ENCODE measurements at places on chromosomes 13 and 19.
A peak's percentile ranks its signal among the peaks of the same experiment; 100 is the strongest.

DNA sequence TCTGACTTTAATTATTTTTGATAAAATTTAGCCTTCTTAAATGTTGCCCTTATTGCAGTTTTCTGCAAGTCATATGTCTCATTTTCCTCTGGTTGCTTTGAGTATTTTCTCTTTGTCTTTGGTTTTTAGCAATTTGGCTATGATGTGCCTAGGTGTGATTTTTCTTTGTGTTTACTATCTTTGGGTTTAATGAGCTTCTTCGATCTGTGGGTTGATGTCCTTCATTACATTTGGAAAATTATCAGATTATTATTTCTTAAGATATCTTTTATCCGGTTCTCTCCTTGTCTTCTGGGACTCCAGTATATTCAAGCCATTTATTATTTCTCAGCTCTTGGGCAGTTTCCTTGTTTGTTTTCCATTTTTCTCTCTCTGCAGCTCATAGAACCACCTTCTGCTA, 39.0 kb downstream of the WASF3 start:
- DNase-seq, result no peak

DNA sequence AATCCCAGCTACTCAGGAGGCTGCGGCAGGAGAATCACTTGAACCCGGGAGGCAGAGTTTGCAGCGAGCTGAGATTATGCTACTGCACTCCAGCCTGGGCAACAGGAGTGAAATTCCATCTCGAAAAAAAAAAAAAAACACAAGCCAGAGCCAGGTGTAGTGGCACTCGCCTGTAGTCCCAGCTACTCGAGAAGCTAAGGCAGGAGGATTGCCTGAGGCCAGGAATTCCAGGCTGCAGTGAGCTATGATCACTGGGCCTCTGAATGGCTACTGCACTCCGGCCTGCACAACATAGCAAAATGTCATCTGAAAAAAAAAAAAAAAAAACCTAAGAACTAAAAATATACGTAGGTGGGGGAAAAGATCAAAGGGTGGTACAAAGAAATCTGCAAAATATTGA, 19.4 kb downstream of the EPS15L1 start:
- no peak for DNase-seq

- no peak for DNase-seq
These were observed 8.1 kb downstream of the CYP2A13 start for GRCh38 chr19:41096353-41096752.

- DNase-seq, result no peak
These were observed 115.0 kb downstream of the GGACT start for GRCh38 chr13:100473501-100474044.

DNA sequence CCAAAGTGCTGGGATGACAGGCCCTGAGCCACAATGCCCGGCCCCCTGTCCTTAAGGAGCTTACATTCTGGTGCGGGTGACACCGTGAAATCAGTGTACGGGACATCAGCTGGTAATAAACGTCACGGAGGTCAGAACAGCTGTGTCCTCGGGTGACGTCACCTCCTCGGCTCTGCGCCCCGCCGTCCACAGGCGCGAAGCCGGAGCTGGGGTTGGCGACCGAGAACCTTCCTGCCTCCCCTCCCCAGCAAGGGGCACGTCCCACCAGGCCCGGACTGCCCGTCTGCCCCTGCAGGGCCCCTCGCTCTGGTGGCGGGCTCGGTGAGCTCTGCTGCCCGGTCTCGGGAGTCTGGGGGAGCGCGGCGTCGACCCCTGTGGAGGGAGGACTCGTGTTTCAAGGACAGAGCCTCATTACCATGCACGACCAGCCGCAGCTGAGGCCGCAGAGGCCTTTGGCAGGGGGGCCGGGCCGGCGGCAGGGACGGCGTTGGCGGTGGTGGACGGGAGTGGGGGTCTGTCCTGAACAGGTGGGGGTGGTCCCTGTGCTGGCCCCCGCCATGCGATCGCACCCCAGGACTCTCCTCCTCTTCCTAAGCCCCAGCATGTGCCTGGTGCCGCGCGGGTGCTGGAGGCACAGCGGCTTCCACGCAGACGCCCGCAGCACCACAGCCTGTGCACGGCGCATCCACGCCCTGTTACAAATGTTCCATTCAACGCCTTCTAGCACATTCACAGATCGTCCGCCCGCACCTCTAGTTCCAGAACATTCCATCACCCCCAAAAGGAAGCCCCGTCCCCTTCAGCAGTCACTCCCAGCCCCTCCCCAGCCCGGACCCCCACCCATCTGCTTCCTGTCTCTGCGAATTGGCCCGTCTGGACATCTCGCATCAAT, 5.4 kb downstream of the LINGO3 start:
- no peak for DNase-seq

DNA sequence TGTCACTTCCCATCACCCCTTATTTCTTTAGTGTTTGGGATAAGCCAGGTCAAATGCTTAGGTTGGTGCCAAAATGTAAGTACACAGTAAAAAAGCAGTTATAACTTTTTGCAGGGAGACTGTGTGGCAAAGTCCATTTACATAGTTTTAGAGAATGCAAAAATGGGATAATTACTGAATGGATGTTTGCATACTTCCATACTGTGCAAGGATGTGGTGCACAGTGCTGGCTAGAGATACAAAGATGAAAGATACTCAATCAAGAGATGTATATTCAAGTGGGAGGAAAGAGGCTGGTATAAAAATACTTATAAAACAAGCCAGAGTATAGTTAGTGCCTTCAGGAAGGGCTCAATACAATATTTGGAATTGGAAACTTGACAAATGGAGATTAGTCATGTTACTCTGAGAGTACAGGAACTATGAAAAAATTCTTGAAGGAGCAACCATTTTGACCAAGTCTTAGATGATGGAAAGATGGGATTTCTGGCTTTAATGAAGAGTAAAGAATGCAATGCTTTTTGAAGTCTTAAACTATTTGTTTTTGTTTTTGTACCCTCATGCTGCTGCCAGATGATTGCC, 8.0 kb downstream of the PDS5B start:
- DNase-seq, result no peak

- DNase-seq, result peak; percentile 77
These were observed 41.8 kb downstream of the IRS2 start for GRCh38 chr13:109744512-109745051.

- DNase-seq, result no peak
These were observed 89.3 kb downstream of the SPACA7 start for GRCh38 chr13:112465251-112466131.

- DNase-seq, result no peak
These were observed 1.9 kb downstream of the PLIN4 start for GRCh38 chr19:4516199-4516938.

GRCh38 chr13:27353166-27353583, 71.2 kb upstream of the GTF3A start:
- DNase-seq, result no peak

DNA sequence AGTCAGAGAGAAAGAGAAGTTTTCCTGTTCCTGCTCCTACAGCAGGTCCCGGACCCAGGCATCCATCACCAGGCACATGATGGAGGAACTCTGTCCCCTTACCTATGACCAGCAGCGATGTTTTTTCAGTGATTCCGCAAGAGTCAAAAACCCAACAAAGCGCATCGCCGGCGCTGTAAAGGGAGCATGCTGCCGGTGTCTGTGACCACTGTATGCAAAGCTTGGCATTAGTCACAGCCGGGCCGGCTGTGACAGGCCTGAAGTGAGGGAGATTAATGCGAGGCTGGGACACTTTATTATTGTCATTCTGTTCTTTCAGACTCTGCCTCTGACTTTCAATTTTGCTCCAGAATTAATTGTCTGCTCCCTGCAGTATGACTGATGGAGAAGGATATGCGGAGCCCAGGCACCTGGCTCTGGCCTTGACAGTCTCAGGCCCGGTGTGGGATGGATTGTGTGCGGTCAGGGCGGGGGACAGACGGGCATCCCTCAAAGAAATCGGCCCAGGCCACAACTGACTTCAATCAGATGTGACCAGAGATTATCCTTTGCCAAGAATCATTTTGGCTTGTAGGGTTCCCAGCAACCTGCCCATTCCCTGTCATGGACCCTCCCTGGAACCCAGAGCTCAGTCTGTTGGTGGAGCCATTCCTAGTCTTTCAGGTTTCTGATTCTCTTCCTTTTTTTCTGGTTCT, 462.0 kb upstream of the ZNF507 start:
- no peak for DNase-seq

GRCh38 chr13:21321269-21321668, 137.8 kb downstream of the ZDHHC20 start:
- no peak for DNase-seq

DNA sequence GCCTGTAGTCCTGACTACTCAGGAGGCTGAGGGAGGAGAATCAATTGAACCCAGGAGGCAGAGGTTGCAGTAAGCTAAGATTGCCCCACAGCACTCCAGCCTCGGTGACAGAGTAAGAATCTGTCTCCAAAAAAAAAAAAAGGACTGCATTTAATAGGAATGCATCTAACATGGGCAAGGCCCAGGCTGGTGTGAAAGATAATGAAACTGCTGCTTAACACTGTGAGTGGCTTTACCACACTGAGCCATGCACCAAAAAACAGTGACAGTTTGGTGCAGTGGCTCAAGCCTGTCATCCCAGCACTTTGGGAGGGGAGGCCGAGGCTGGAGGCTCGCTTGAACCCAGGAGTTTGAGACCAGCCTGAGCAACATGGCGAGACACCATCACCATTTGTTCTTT, 8.6 kb downstream of the GTF2F1 start:
- no peak for DNase-seq

DNA sequence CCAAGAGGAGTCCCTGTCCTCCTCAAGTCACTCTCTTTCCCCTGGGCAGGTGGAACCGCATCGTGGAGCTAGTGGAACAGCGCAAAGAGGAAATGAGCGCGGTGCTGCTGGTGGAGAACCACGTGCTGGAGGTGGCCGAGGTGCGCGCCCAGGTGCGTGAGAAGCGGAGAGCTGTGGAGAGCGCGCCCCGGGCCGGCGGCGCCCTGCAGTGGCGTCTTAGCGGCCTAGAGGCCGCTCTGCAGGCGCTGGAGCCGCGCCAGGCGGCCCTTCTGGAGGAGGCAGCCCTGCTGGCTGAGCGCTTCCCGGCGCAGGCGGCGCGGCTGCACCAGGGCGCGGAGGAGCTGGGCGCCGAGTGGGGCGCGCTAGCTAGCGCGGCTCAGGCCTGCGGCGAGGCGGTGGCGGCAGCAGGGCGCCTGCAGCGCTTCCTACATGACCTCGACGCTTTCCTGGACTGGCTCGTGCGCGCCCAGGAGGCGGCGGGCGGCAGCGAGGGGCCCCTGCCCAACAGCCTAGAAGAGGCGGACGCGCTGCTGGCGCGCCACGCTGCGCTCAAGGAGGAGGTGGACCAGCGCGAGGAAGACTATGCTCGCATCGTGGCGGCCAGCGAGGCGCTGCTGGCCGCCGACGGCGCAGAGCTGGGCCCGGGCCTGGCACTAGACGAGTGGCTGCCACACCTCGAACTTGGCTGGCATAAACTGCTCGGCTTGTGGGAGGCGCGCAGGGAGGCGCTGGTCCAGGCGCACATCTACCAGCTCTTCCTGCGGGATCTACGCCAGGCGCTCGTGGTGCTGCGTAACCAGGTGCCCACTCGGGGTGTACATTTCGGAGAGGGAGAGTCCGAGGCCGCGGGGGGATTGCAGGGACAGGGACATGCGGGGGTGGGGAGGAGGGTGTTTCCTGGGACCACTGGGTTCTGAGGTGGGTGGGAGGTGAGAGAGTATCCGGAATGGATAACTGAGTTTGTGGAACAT, 52.8 kb downstream of the SPTBN4 start:
- no peak for DNase-seq

- peak; percentile 57 for DNase-seq
These were observed 39.0 kb downstream of the SERTM1 start for GRCh38 chr13:36712770-36713169.

- DNase-seq, result no peak
These were observed 100.7 kb downstream of the MBNL2 start for GRCh38 chr13:97322740-97323342.
